ENCODE measurements at places on chromosomes 11 and 22.

GRCh38 chr22:30116362-30117117 is 36.3 kb downstream of the HORMAD2 start:
- no peak for DNase-seq

GRCh38 chr22:34973926-34974325 is 92.0 kb upstream of the ISX start:
- no peak for DNase-seq

DNA sequence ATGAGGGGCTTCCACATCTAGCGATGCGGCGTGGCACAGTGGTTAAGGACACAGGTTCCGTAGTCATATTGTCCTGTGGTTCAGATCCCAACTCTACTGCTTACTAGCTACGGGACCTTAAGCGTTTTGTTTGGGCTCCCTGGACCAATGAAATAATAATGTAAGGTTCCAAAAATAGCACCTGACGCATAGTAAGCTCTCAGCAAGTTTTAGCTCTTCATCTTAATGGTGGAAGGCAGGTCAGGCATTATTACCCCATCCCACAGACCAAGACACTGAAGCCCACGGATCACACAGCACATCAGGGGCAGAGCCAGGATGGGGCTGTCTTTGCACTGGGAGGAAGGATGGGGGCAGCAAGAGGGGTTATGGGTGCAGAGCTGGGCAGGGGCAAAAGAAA is 13.0 kb downstream of the DNAJB13 start:
- DNase-seq, result no peak

- DNase-seq, result no peak
These were observed 129.4 kb downstream of the SBF2 start for GRCh38 chr11:10164621-10165020.

GRCh38 chr11:44167046-44167445 is 71.6 kb downstream of the EXT2 start:
- DNase-seq, result no peak

DNA sequence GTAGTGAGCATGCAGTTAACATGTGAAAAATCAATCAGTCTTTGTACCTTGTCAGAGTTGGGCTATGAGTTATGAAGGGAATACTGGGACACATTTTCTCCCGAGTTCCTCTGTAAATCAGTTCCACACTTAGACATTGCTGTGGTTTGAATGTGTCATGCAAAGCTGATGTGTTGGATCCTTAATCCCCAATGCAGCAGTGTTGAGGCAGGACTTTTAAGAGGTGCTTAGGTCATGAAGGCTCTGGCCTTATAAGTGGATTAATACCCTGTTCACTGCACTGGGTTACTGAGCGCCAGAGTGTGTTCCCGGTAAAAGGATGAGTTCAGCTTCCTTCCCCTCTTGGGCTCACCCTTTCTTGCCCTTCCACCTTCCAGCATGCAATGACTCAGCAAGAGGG is 742.1 kb upstream of the TENM4 start:
- no peak for DNase-seq

DNA sequence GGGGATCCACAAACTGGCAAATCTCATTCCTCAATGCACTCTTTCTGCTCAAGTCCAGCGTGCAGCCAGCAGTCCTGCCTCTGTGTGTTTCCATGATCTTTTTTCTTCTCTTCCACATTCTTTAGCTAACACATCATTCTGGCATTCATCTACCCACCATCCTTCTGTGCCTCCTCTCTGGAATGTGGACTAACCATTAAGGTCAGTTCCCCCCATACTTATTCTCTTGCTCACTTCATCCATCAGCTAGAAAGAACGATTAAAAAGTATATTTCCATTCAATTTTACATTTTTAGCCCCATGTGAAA is 7.8 kb downstream of the KIRREL3 start:
- no peak for DNase-seq

DNA sequence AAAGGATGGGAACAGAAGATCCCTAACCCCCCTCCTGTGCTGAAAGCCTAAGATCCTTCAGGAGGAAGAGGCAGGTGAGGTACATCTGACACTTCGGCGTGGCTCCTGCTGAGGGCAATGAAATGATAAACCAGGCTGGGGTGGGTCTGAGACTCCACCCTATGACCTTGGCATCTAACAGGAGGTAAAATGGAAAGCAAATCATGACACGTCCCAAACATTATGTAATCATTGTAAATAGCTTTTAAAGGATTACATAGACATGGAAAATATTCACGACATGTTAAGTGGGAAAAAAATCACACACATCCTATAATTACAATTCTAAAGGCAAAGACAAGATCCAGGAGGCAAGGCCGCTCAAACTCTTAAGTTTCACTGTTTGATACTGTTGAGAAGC is 70.5 kb downstream of the LINC01488 start:
- DNase-seq, result no peak

DNA sequence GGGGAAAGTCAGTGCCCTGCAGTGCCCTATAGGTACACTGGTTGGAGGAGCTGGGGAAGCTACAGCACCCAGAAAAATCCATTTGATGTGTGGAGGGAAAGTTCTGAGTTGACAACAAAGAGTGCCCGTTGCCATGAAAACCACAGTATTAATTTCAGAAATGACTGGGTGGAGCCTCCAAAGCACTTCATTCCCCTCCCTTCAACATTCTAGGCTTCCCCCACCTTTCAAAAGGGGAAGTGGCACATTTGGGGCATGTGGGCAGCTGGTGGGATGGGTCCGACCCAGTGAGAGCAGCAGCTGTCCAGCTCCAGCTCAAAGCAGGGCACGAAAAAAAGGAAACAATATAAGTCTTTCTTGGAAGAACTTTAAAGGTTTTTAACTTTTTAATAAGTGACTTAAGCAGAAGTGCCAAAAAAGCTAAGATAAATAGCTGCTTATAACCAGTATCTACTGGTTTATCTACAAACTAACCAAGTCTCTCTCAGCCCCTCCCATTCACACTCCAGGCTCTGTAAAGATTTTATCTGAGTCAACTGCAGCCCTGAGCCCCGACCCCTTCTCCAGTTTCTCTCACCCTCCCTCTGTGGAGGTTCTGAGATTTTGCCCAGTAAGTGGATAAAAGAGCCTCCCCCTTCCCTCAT is 9.0 kb upstream of the AHNAK start:
- DNase-seq, result peak; percentile 53

DNA sequence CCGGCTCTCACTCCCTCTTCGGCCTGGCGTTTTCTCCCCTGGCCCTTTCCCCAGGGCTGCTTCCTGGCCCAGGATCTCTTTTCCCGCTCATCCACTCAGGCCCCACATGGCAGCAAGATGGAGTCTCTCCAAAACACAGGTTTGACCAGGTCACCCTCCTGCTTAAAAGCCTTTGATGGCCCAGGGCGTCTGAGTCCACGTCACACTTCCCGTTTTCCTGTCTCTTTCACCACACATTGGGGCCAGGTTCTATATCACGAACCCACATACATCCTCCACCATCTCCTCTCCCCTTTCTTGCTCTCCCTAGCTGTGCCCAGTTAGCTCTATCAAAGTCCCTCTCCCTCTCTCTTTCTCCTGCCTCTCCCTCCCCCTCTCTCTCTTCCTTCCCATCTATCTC is 7.8 kb upstream of the LRRC32 start:
- no peak for DNase-seq

DNA sequence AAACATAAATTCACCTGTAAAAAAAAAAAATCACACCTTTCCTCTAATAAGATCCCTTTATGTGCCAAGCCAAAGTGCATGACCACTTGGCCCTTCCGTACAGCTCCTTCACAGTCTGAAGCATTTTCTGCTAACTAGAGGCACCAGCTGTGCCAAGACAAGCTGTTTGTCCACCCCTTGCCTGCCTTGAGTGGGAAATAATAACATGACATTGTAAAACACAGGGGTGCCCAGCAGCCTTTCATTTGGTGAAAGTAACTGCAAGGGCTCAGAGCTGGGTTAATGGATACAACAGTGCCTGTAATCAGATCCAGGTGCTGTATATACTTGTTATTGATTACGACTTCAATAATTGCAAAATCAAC is 59.2 kb downstream of the DDIAS start:
- DNase-seq, result no peak

DNA sequence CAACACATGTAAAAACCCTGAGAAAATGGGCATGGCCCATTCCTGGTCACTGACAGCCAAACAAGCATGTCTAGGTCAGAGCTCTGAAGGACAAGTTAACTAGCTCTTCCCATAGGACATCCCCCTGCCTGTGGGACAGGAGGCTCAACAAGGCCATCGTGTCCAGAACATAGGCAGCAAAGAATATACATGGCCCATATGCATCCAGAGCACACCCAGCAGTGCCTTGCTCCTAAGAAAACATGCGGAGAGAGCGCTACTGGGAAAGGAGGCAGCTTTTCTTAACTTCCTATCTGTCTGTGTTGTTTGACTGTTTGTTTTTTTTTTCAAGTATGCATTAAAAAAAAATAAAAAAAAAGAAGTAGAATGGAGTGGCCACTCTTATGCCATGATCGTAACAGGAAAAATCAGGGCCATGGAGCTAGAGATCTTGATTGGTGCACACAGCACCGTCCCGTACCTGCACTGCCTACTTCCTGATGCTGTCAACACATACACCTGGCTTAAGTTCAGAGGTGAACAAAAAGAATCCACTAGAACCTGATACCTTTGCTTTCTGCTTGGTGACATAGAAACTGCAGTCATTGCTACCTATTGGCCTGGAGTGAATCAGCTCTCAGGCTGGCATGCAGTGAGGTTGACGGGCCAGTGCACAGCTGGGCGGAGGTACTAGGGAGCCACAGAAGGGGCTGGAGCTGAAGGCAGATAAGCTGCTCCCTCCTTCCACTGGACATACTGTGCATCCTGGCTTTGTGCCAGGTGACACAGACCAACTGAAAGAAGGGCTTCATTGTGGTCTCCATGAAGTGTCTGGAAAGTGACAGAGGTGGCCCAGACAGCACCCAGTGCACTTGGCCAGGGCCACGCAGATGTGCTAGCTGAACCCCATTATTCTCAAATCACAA is 11.9 kb downstream of the UFD1 start:
- no peak for DNase-seq

GRCh38 chr11:99911116-99911515 is 776.0 kb upstream of the ARHGAP42 start:
- DNase-seq, result no peak

- DNase-seq, result no peak
These were observed 15.0 kb downstream of the SYTL2 start for GRCh38 chr11:85795712-85796487.

DNA sequence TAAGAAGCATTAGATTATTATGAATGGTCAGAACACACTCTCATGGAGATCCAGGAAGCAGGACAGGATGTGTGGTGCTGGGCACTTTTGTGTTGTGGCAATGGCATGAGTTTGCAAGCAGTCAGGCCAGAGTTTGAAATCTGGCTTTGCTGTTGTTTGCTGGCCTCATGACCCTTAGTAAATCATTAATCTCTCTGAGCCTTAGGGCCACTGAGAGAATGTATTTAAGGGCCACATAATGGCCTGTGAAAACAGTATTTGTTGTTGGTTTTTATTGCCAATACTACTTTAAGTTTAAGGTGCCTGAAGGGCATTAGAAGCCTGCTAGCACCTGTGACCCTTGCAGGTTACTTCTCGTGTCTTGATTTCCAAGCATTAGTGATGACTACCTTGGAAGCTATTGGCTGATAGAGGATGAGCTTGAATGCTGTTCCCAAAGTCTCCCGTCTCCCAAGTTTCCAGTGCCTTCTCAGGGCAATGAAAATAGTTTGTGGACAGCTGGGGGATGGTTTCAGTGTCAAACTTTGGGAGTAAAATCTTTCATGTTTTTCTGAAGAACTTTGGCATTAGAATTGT is 24.6 kb downstream of the STIM1 start:
- DNase-seq, result no peak

GRCh38 chr11:39374963-39375698 is 2084.3 kb downstream of the LRRC4C start:
- DNase-seq, result no peak
